ENCODE measurements at places on chromosomes 1 and 21.

GRCh38 chr21:33731447-33731846 is 89.1 kb downstream of the ITSN1 start:
- no peak for DNase-seq

- no peak for DNase-seq
These were observed 26.1 kb downstream of the ZP4 start for GRCh38 chr1:237864338-237865244.

GRCh38 chr1:109361069-109361468 is 36.6 kb downstream of the SORT1 start:
- DNase-seq, result no peak

DNA sequence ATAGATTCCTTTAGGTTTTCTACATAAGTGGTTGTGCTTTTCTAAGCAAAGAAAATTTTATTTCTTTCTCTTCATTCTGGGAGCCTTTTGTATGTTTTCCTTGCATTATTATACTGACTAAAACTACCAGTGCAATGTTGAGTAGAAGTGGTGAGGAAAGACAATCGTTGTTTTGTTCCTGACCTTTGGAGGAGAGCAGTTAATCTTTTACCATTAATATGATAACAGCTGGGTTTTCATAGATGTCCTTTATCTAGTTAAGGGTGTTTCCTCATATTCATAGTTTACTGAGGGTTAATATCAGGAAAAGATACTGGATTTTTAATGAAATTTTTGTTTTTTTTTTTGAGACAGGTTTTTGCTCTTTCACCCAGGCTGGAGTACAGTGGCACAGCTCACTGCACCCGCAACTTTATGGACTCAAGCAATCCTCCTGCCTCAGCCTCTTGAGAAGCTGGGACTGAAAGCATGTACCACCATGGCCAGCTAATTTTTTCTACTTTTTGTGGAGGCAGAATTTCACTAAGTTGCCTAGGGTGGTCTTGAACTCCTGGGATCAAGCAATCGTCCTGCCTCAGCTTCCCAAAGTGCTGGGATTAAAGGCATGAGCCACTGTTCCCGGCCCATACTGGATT is 9.0 kb upstream of the KCTD3 start:
- DNase-seq, result no peak

DNA sequence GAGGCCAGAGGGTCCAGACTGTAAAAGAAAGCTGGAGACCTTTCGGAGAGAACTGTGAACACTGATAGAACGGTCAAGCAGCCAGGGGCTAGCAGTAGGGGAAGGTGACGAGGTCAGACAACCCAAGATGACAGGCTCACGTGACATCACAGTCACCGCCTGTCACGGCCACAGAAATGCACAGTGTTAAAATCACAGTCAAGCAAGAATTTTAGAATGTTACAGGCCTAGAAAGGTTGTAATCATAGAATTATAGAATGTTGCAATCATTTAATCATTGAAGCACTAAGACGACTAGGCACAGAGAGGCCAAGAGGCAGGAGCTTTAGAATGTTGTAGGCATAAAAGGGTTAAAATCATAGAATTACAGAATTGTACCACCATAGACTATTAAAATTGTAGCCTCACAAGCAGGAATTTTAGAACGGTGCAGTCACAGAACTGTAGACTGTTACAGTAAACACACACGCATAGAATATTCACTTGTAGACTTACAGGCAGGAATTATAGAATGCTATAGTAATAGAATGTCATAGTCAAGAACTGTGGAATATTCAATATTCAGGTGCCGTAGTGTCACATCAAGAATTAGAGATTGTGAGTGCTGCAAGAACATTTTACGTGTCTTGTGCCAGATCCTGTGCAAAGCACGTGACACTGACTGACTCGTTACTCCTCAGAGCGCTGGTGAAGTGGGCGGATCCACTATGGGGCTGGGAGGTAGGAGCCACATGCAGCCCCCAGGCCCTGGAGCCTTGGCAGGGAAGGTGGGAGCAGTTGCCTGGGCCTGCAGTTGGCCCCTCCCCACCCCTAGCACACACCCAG is 118.1 kb downstream of the EPHB2 start:
- DNase-seq, result no peak

DNA sequence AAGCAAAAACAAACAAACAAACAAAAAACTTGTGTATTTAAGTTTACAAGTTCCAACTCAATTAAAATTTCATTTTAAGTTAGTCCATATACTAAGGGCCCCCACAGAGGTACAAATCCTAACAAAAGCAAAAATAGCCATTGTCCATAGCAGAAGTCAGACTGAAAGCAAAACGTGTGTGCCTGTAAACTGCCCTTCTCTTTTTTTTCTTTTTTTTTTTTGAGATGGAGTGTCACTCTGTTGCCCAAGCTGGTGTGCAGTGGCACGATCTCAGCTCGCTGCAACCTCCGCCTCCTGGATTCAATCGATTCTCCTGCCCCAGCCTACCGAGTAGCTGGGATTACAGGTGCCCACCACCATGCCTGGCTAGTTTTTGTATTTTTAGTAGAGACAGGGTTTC is 11.6 kb upstream of the IFNGR2 start:
- no peak for DNase-seq

- DNase-seq, result no peak
These were observed 1.5 kb downstream of the TGFB2 start for GRCh38 chr1:218346391-218347204.

- no peak for DNase-seq
These were observed 6.1 kb downstream of the TTC4 start for GRCh38 chr1:54721719-54722118.
